ENCODE measurements at places on chromosomes 1 and 21. TPM values are rescaled to one million over a fixed set of nuclear protein-coding genes. Genes with fewer than 3 reads are reported as not detected.

GRCh38 chr1:223430236-223430635, 37.0 kb downstream of the CCDC185 start:
- no peak overlapping the region for H3K4me3 ChIP-seq
- H3K27ac ChIP-seq: no peak overlapping the region
- no peaks in the 10 kb centered on the region for H3K27me3 ChIP-seq
- H3K4me1 ChIP-seq: no peaks in the 10 kb centered on the region
- H3K36me3 ChIP-seq: no peaks in the 10 kb centered on the region

- no peak overlapping the region for H3K4me3 ChIP-seq
- no peak overlapping the region for H3K27ac ChIP-seq
- no peaks in the 10 kb centered on the region for H3K36me3 ChIP-seq
- DNase-seq: no peak
- H3K27me3 ChIP-seq: no peaks in the 10 kb centered on the region
Observed at GRCh38 chr1:2971101-2971501, 50.2 kb upstream of the ACTRT2 start.

- H3K27ac ChIP-seq: peak overlapping the region; percentile 36
- H3K36me3 ChIP-seq: peaks cover 16% of the 10 kb centered on the region
- H3K27me3 ChIP-seq: no peaks in the 10 kb centered on the region
Observed at GRCh38 chr1:32100807-32101708, 6.8 kb upstream of the KPNA6 start.

DNA sequence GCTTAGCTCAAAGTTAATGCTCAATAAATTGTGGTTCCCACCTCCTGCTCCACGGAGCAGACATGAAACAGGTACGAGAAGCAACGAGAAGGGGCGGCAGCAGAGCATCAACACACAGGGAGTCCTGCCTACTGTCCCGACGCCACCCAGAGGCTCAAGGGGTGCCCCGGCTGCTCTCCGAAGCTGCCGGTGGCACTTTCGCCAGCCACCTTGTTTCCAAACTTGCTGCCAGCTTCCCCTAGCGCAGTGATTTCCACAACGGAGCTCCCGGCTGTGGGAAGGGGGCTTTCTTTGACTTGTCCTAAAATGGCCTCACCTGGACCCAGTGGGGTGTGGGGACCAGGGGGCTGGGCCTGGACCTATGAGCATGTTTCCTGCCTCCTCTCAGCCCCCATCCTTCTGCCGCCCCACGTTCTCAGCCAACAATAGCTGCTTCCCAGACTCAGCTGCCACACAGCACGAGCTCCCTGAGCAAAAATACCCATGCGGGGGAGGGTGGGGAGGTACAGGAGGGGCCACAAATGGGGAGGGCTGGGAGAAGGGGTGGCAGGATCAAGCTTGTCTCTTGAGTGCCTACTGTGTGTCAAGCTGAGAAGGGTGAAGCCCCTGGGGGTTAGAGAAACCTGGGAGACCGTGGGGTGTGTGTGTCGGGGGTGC, 35.6 kb upstream of the ECE1 start:
- no peak overlapping the region for H3K4me3 ChIP-seq
- H3K4me1 ChIP-seq: peaks cover 68% of the 10 kb centered on the region
- H3K27ac ChIP-seq: peak overlapping the region; percentile 91
- H3K27me3 ChIP-seq: no peaks in the 10 kb centered on the region

DNA sequence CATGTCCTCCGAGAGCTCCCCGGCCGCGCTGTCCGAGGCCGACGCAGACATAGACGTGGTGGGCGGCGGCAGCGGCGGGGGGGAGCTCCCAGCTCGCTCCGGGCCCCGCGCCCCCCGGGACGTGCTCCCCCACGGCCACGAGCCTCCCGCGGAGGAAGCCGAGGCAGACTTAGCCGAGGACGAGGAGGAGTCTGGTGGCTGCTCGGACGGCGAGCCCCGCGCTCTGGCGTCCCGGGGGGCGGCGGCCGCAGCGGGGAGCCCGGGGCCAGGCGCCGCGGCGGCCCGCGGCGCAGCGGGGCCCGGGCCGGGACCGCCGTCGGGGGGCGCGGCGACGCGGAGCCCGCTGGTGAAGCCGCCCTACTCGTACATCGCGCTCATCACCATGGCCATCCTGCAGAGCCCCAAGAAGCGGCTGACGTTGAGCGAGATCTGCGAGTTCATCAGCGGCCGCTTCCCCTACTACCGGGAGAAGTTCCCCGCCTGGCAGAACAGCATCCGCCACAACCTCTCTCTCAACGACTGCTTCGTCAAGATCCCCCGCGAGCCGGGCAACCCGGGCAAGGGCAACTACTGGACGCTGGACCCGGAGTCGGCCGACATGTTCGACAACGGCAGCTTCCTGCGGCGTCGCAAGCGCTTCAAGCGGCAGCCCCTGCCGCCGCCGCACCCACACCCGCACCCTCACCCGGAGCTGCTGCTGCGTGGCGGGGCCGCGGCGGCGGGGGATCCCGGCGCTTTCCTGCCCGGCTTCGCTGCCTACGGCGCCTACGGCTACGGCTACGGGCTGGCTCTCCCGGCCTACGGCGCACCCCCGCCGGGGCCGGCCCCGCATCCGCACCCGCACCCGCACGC, 547 bp downstream of the FOXD2 start:
- H3K27ac ChIP-seq: no peak overlapping the region
- H3K4me1 ChIP-seq: peaks cover 22% of the 10 kb centered on the region
- no peak for DNase-seq

GRCh38 chr21:32962268-32962667, 63.5 kb upstream of the OLIG2 start:
- DNase-seq: no peak
- H3K4me3 ChIP-seq: no peak overlapping the region
- H3K4me1 ChIP-seq: no peaks in the 10 kb centered on the region
- no peaks in the 10 kb centered on the region for H3K36me3 ChIP-seq

DNA sequence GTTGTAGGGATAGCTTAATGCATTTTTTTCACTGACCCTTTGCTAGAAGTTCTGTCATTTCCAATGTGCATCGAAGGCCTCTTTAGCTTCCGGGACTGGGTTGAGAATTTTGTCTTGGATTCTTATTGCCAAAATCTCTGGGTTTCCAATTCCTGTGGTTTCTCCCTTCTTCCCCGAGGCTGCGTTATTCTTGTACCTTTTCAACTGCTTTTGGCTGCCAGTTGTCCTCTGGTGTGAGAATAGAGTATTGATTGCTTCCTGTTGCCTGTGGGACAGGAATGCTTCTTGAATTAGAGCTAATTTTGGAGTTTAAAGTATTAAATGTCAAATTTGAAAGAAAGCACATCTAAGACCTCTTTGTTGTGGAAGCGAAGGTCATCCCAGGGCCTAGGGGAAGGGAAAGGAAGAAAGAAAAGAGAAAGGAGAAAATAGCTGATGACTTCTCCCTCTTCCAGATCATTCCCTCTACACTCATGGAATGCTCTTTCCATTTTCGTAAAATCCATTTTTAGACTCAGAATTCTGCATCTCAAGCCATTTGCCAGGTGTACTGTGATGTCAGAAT, 21.1 kb downstream of the HUNK start:
- no peak for DNase-seq
- peak overlapping the region; percentile 51 for H3K4me3 ChIP-seq
- peak overlapping the region; percentile 63 for H3K27ac ChIP-seq
- H3K27me3 ChIP-seq: no peaks in the 10 kb centered on the region

The RGS13 gene
- total RNA-seq: not detected

- no peaks in the 10 kb centered on the region for H3K36me3 ChIP-seq
- H3K4me1 ChIP-seq: peaks cover 4% of the 10 kb centered on the region
- H3K27ac ChIP-seq: no peak overlapping the region
- no peak for DNase-seq
- peaks cover 3% of the 10 kb centered on the region for H3K27me3 ChIP-seq
- no peak overlapping the region for H3K4me3 ChIP-seq
Observed at GRCh38 chr21:38088916-38089762, 167.7 kb upstream of the KCNJ15 start.

DNA sequence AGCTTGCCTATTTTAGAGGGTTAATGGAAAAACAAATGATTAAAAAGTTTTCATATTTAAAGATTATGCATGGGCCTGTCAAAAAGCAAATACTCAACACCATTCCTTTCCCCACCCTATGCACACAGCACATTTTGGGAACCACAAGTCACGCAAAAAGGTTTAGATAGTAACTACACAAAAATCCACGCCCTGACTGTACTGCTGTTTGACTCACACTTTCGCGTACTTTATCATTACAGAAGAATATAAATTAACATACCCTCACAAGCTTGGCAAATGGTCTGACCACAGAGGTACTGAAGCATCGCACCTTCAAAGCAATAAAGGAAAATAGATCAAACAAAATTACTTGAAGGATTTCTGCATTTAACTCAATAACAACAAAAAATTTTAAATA, 1.4 kb downstream of the ATP5PO start:
- H3K4me3 ChIP-seq: peak overlapping the region; percentile 99
- H3K27ac ChIP-seq: peak overlapping the region; percentile 96
- H3K36me3 ChIP-seq: peaks cover 7% of the 10 kb centered on the region
- H3K27me3 ChIP-seq: no peaks in the 10 kb centered on the region

The GALNT2 gene
- 39.9 TPM for total RNA-seq

Data from type B pancreatic cell (in vitro differentiated cells).